ENCODE measurements at places on chromosomes 13 and 19.
A peak's percentile ranks its signal among the peaks of the same experiment; 100 is the strongest.

GRCh38 chr19:48445256-48445605 is 552 bp upstream of the GRWD1 start:
- DNase-seq: peak; percentile 66

DNA sequence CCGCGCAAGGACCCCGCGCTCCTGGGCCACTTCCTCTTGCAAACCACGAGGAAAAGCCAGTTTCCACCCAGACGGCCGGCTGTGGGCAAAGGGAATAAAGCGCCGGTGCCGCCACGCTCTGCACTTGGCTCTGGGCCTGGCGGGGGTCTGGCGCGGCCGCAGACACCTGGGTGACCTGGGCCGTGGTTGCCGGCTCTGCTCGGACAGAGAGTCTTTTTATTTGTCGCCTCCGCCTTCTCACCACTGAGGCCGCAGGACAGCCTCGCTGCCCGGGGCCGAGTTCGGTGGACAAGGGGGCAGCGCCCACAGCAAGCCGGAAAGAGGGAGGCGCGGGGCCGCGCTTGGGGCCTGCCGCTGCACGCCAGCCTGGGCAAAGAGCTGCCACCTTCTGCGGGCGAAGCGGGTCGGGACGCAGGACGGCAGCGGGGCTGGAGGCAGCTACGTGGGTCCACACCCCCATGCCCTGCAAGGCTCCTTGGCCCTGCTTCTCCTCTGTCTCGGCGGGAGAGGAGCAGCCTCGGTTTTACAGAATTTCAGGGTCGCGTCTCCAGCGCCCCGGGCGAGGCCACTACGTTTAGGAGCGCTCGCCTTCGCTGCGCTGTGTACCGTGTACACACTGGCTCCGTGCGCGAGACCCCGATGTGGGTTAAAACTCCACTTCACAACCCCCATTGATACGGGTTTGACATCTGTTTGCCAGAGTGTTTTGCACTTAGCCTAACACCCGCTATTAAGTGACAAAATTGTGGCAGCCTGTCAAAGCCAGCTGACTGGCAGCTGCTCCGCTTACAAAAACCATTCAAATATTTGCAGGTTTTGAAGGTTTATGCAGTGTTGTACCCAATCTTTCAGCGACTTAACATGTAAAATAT is 13.0 kb upstream of the SOX1 start:
- no peak for DNase-seq

- no peak for DNase-seq
These were observed 253.5 kb downstream of the LHFPL6 start for GRCh38 chr13:39349391-39349960.

DNA sequence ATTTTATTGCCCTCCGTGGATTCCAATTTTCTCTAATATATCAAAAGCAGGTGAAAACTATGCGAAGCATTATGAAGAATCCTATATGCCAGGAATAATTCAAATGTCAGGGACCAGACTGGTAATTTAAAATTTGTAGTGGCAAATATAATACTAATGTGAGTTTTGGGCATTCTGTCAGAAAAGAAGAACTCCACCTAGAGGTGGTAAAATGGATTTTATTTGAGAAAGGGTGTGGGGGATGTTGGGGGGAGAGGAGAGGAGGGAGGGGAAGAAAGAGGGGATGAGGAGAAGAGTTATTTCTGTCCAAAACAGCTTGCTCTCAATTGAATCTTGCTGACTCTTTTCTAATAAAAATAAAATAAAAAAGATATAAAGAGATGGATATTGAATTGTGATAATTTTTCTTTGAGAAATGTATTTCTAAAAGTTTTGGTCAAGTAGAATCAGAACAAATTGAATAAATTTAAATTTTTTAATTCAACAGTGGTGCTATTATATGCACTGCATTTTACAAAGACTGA is 929.3 kb upstream of the SLITRK5 start:
- no peak for DNase-seq

DNA sequence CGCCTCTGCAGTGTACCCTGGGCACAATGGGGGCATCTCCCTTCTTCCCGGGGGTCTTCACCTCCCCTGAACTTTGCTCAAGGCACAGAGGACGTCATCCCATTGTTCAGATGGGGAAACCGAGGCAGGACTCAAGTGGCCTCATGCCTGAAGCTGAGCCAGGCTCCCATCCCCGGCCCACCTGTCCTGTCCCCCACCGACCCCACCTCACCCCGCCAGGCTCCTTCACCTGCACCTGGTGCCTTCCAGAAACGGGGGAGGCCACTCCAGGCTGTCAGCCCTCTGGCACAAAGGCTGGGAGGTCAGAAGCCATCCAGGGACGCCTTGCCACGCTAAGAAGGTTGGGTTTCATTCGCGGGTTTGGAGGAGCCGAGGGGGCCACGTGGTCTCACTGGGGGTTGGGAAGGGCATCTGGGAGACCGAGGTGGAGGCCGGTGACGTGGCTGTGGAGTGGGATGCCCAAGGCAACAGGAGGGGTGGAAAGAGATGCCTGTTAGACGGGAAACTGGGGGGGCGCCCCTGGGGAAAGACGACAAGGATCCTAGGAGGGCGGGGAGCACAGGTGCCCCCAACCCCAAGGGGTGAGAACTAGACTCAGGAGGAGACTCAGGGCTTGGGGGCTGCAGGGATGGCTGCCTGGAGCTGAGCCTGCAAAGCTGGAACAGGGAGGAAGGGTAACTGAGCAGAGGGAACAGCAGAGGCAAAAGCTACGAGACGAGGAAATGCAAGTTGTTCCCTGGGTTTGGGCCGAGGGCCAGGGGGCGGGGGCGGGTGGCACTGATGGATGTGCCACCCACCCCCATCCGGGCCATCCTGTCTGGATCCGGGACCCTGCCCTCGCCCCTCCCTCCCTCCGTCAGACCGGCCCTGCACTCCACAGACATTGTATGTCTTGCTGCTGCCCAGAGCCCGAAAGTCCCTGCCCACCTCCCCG is 6.0 kb upstream of the TCF3 start:
- no peak for DNase-seq

DNA sequence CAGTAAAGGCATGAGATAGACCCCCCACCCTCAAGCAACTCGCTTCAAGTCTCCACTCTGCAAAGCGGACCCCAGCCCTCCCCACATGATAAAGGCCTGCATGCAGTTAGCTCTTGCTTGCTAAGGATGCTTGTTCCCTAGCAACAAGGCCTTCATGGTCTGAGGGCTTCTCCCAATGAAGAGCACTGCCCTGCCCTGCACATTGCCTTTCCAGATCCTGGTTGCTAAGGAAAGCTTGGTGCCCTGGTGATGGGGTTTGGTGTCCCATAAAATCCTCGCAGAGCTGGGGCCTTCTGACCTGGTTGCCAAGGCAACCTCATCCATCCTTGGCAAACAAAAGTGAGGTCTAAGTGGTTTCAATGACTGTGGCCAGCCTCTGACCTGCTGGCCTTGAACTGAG is 6.0 kb downstream of the DBP start:
- DNase-seq: no peak

DNA sequence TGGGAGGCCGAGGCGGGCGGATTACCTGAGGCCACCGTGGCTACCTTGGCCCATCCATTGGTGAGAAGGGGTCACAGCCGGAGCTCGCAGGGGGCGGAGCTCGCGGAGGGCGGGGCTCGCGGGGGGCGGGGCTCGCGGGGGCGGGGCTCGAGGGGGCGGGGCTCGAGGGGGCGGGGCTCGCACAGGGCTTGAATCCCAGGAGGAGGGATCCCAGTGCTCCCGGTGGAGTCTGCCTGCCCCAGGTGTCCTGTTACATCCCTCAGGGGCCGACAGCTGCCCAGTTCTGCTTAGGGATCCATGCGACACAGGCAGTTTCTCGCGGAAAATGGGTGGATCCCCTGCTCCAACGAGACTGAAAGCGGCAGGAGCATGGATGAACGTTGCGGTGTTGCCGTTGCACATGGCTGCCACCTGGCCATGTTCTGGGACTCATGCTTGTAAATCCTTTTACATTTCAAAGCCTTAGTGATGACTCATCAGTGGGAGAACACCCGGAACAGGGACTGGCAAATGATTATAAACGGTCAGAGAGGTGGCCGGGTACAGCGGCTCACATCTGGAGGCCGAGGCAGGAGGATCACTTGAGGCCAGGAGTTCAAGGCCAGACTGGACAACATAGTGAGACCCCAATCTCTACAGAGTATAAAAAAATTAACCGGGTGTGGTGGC is 25.1 kb downstream of the TMPRSS9 start:
- peak; percentile 17 for DNase-seq

- no peak for DNase-seq
These were observed 26.8 kb downstream of the CEBPA start for GRCh38 chr19:33275559-33275932.

Measured in smooth muscle cell of the brain vasculature (primary cell).